ENCODE measurements at places on chromosomes 12 and 14.

GRCh38 chr12:107642240-107642639, 43.4 kb upstream of the PWP1 start:
- no peak for DNase-seq

GRCh38 chr12:42143452-42144157, 1.1 kb downstream of the GXYLT1 start:
- DNase-seq: no peak

- DNase-seq: no peak
Observed at GRCh38 chr12:101108130-101108529, 101.9 kb downstream of the SLC5A8 start.

DNA sequence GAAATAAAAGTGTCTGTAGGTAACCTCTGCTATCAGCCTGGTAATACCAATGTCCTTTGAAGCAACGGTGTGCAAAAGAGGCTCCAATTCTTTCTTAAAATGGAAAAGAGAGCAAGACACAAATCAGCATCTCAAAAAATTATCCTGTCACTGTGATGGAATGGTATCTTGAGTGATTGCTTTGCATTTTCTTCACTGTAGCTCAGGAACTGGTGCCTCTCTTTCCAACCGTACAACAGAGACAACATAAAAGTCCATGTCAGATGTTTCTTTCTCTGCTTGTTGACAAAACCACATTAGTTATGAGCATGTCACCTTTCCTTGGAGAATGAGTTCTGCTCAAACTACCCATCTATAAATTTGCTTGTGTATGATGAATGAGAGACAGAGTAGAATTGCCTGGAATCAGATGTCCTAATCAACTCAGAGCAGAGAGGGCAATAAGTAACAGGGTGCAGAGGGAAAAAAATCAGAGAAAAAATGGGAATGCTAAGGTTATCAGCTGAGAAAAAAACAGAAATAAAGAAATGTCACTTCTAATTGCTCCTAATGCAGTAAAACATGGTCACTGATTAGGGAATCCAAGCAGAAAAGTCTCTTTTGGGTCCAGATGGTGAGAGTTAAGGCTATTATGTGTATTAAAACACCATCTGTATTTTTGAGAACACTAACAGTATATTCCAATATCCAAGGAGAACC, 465.0 kb upstream of the ATP2B1 start:
- DNase-seq: no peak

DNA sequence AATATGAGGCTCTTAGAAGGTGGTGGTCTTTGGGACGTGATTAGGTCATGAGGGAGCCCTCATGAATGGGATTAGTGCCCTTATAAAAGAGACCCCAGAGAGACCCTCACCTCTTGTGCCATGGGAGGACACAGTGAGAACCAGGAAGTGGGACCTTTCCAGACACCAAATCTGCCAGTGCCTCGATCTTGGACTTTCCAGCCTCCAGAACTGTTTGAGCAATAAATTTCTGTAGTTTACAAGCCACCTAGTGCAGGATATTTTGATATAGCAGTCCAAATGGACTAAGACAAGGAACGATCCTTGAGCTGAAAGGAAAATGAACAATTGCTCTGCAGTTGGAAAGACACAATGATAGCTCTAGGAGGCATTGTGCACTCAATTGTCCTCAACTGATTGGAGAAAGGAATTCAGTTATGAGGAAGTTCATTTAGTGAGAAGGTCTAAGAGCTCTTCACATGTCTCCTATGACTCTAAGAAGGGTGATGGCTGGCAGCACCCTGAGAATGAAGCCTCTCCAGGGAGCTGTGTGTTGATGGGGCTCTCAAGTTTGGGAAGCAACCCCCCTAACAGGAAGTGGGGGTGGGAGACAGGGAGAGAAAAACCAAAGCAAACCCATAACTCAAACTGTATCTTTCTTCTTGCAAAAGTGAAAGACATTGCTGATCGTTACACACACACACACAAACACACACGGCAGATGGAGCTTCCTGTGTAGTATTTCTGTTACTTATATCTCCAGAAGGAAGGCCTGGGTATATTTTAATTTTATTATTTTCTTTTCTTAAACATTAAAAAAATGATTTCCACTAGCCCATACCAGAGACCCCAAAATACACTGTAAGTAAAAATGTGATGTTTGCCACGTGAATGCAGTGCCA, 21.0 kb downstream of the CHST11 start:
- DNase-seq: no peak

GRCh38 chr12:16492820-16493797, 112.9 kb downstream of the LMO3 start:
- DNase-seq: no peak

Data from SW 1271 (cell line).